Cerebellum (tissue), 4 donors: ENCODE measurements at places on chromosomes 7 and 10.

DNA sequence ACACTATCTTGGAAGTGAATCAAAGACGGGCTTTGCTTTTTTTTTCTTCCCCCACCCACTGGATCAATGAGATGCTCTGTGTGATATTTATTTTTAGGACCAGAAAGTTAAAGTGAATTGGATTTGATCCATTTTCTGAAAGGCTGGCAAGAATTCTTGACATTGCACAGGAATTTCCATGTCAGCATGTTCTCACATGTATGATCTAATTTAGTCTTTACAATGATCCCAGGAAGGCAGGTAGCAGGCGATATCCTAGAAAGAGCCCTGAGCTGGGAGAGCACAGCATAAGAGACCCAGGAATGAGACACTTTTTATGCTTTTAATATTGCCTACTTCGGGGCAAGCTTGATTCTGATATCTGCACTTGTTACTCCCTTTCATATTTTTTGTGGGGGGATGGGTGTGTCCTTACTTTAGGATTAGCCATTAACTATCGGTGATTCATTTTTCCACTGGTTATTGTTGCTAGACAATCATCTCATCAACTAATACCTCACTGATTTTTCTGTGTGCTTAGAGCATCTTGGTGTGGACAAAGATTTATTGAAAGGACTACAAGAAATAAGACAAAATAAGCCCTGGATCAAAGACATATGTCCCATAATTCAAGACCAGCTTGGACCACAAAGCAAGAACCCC lies 58.1 kb downstream of the NRP1 start:
- DNase-seq, result no peak

- no peak for DNase-seq
Measured at GRCh38 chr10:17647326-17647725, 3.4 kb downstream of the STAM start.

- no peak for DNase-seq
Measured at GRCh38 chr7:133587903-133588302, 335.0 kb downstream of the EXOC4 start.

DNA sequence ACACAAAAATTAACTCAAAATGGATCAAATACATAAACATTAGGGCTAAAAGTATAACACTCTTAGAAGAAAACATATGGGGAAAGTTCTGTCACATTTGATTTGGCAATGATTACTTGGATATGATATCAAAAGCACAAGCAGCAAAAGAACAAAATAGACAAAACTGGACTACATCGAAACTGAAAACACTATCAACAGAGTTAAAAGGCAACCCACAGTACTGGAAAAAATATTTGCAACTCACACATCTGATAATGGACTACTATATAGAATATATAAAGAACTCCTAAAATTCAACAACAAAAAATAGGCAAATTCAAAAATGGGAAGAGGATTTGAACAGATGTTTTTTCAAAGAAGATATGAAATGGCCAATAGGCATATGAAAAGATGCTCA lies 51.0 kb downstream of the COA1 start:
- DNase-seq, result no peak

DNA sequence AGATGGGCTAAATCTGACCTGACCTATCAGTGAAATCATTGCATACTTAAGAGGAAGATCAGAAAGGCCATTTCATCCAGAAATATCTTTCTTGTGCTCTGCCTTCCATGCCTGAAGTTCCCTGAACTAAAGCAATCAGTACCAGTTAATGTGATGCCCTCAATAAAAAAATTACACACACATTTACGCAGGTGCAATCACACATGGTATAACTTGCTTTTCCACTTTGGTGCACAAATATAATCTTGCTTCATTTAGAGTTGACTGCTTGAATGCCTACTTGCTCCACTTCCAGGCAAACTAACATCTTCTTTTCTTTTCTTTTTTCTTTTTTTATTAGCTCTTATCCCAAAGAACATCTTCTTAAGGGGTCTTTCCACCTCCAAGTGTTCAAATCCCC lies 58.3 kb upstream of the KIF5B start:
- no peak for DNase-seq

GRCh38 chr7:91846436-91846835 lies 34.1 kb downstream of the MTERF1 start:
- no peak for DNase-seq

- DNase-seq, result no peak
Measured at GRCh38 chr7:69448071-69448470, 150.2 kb upstream of the AUTS2 start.

GRCh38 chr10:44264244-44264643 lies 120.7 kb downstream of the CXCL12 start:
- DNase-seq, result no peak

- no peak for DNase-seq
Measured at GRCh38 chr7:142636751-142637150, 112.5 kb upstream of the PRSS1 start.

- no peak for DNase-seq
Measured at GRCh38 chr7:84477786-84478478, 283.3 kb upstream of the SEMA3A start.

DNA sequence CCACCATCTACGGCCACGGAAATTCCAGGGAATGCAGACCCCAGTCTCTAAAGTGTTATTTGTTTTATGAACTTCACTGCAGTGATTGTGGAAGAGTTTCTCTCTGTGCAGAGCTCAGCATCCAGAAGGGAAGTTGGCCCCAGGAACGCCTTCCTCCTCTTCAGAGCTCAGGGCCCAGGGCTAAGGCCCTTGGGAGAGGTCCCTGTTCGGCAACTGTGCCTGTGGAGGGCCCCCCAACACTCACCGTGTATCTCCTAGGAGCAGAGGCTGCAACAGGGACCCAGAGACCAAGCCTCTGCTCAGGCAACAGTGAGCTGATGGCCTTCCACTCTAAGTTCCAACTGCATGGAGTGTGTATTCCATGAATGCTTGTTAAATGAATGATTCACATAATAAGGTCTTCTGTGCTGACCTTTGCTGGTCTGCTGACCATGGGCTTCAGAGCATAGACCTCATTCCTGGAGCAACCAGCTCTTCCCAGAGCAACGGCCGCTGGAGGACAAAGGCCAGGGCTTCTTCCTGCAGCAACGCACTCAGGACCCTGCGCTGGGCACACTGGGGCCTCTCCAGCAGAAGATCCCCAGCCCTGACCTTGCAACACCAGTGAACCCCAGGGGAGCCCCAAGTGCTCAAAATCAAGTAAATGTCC lies 7.7 kb downstream of the DIP2C start:
- DNase-seq, result no peak

DNA sequence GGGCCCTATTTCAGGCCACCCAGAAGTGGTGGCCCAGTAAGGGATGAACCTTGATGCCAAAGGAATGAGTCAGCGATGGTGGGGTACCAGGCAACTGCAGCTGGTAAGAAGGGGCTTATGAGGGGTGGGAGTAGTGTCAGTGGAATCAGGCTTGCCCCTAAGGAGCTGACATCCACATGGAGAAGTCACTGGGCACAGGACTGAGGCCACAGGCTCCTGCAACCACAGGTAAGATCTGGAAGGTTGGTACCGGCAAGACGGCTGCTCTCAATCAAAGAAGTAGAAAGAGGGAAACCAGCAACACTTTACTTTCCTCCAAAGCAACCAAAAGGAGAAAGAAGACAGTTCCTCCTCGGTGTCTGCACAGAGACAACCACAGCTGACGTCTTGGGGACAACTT lies 2.5 kb downstream of the GCK start:
- DNase-seq, result no peak

DNA sequence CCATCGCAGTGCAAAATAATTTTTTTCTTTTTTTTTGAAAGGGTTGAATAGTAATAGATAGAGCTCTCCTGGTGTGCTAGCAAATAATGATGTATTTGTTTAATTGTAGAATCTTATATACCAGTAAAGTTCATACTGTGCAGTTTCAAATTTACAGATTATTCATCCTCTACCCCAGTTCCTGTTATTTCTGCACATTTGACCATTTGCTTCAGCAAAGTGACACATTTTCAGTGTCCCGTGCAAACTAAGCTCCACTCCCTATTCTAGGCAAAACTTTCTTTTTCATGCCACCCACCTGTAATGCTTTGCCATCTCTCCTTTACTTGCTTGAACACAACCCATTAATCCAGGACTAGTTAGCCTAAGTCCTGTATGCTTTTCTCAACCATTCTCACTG lies 43.0 kb downstream of the SHOC2 start:
- DNase-seq, result no peak

GRCh38 chr10:7365027-7365745 lies 45.6 kb downstream of the SFMBT2 start:
- no peak for DNase-seq

DNA sequence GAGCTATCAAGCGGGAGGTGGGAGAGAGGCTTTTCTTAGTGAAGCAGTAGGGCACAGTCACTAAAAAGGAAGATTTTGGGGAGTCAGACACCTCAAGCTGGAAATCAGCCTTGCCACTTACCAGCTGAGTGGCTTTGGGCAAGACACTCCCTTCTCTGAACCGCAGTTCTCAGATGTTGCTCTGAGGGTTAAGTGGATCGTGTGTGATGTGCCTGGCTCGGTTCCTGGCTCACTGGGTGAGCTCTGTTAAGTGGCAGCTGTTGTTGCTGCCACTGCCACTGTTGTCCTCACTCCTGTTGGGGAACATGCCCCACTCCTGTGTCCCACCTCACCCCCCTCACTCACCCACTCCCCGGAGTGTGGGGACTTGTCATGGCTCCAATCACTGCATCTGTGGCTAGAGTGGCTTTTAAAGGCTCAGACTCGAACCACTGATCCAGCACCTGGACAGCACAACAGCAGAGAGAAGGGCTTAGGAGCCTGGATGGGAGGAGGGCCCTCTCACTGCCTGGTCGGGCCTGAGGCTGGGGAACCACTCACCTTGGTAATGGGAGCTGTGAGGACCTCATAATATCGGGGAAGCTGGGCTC lies 20.0 kb downstream of the PYROXD2 start:
- no peak for DNase-seq

GRCh38 chr7:130432886-130433285 lies 7.9 kb downstream of the CEP41 start:
- no peak for DNase-seq

DNA sequence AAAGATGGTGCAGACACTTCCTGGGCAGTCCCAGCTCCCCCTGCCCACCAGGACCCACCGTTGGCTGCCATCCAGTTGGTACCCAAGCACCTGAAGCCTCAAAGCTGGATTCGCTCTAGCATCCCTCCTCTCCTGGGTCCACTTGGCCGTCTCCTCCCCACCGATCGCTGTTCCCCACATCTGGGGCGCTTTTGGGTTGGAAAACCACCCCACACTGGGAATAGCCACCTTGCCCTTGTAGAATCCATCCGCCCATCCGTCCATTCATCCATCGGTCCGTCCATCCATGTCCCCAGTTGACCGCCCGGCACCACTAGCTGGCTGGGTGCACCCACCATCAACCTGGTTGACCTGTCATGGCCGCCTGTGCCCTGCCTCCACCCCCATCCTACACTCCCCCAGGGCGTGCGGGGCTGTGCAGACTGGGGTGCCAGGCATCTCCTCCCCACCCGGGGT lies 14.5 kb upstream of the LIMK1 start:
- no peak for DNase-seq

- no peak for DNase-seq
Measured at GRCh38 chr7:6117533-6117932, 86.4 kb downstream of the ANKRD61 start.

- no peak for DNase-seq
Measured at GRCh38 chr7:13821152-13821787, 168.2 kb downstream of the ETV1 start.

DNA sequence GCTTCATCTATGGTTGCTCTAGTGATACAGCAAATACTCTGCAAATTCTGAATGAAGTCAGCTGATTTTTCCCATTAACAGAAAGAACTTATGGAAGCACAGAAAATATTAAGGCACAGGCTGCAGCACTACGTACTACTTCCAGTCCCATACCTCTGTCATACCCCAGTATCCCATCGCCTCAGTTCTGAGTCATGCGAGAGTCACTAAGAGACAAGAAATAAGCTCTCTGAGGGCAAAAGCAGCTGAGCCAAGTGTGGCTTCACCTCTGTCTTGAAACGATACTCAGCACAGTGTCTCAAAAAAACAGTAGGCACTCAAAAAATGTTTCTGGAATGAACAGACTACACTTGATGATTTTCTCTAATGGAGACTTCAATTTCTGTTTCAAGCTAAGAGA lies 48.2 kb downstream of the EZH2 start:
- DNase-seq, result no peak

DNA sequence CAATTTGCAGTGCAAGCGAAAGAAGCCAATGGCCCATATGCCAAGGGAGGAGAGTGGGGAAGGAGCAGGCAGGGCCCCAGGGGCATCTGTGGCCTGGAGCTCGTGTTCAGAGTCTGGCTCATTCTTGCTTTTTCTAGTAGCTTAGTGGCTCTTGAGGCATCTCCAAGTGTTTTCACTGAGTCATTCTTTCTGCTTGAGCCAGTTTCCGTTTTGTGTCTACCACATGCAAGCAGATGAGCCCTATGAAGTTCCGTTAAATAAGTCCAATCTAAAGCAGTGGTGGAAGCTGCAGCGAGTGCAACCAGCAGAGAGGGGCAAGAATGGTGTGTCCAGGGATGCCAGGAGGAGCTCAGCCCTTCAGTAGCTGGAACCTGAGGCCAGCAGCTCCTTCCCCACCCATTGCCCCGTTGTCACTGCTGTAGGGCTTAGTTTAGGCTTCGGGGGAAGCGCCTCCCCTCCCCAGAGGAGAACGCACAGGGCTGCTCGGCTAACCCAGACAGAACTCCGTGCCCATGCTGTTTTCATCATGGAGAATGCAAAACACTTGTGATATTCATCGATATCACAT lies 57.4 kb upstream of the EBF3 start:
- DNase-seq, result no peak

DNA sequence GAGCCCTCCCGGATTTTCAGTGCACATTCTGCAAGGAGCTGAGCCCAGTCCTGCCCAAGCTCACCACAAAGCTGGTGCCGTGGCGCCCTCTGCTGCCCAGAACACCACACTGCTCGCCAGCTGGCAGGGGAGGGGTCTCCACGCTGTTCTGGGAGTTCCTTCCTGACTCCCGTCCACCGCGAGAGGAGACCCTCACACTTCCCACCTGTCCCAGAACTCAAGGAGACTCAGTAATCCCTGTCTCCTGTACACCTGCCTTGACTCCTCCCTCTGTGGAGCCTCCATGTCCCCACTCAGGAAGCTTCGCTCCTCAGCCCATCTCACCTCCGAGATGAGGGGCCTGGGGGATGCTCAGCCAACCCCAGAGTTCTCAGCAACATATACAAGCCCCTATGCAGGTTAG lies 11.3 kb downstream of the C10orf105 start:
- DNase-seq, result peak; percentile 70

- DNase-seq, result no peak
Measured at GRCh38 chr10:80253266-80253962, 36.0 kb downstream of the MAT1A start.

- peak; percentile 75 for DNase-seq
Measured at GRCh38 chr10:21173802-21174714, 276.9 kb upstream of the NEBL start.

DNA sequence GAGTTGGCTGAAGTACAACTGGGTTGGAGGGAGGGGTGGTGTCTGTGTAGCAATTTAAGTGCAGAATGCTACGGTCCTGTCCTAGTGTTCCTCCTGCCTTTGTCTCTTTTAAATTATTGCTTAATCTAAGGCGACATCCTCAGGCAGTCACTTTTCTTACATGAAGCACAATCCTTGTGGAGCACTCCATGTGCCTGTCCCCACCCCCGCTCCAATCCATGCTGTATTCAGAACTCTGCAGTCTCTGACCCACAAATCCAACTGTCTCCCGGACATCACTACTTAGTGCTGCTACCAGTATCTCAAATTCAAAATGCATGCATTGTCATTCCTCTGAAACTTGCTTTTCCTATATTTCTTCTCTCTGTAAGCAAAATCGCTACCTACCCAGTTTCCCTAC lies 91.4 kb upstream of the FAM133B start:
- DNase-seq, result no peak
